ENCODE measurements at places on chromosomes 3 and 15.

- no peak for DNase-seq
These were observed 29.5 kb downstream of the P2RY14 start for GRCh38 chr3:151248772-151249337.

DNA sequence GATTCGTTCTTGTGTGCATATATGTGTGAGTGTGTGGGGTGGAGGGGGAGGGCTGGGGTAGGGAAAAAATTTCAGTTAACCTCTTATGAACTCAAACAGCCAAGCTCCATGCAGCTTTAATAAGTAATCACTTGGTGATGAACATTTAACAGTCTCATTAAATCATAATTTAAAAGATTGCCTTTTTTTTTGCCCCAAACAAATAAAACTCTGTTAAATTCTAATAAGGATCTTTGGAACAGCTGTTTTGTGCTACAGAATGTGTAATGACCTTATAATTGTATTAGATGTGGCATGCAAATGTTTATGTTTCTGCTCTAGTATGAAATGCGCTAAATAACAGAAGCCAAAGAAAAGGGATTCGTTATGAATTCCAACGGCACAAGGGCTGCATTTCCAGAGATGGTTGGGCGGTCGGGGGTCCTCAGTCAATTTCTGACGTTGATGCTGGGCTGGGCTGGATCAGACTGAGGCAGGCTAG lies 80.0 kb upstream of the RORA start:
- DNase-seq = no peak

GRCh38 chr3:150760431-150761200 lies 2.4 kb downstream of the SIAH2 start:
- DNase-seq = no peak

GRCh38 chr3:82745544-82745943 lies 984.1 kb upstream of the GBE1 start:
- DNase-seq = no peak

DNA sequence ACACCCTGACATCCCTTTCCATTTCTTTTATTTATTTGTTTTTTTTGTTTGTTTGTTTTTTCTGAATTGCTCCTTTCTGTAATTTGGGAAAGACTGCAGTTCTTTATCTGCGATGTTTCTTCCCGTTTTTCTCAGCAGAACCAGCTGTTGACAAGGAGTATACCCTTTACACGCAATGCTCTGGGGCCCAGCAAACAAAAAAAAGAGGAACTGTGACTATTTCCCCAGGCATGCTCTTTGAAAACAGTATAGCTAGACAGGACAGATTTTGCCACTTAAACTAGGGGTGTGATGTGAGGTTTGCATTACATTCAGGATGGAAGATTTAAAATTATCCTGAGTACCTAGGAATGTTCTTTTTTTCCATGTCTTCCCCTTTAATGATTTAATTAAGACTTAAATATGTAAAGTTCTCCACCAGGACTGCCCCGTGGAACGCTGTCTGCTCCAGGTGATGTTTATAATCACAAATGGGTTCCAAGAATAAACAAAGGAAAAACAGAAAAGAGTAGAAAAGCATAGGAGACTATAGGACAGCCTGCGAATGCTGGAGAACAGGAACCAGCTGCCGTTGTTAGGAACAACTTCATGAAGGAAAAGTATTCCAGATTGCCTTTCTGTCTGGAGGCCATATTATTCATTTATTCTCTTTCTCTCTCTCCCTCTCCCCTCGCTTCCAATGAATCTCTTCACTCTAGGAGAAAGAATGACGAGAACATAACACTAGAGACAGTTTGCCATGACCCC lies 43.3 kb downstream of the TGFBR2 start:
- no peak for DNase-seq

DNA sequence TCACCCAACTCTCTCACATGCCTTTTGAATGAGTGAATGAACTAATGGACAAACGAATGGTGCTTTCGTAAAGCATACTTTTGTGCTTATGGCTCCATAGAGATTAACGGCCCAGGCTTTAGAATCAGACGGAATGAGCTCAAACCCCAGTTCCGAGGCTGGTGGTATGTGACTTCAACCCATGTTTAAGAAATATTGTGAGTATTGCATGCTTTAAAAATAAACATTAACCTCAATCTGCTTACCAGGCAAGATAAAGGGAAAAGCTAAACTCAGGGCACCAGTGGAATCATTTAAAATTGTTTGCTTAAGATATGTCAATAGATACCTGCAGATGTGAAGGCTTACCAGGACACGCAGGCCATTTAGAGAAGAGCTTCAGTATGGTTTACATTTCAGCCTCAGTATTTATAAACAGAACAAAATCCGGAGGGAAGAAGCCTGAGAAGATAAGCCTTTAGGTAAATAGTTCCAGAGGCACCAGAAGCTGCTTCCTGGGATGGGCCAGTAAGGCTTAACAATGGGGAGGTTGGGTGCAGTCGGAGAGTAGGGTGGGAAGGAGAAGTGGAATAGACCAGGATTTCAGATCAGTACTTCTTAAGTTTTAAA lies 186.4 kb downstream of the ADAMTS9 start:
- DNase-seq = no peak

DNA sequence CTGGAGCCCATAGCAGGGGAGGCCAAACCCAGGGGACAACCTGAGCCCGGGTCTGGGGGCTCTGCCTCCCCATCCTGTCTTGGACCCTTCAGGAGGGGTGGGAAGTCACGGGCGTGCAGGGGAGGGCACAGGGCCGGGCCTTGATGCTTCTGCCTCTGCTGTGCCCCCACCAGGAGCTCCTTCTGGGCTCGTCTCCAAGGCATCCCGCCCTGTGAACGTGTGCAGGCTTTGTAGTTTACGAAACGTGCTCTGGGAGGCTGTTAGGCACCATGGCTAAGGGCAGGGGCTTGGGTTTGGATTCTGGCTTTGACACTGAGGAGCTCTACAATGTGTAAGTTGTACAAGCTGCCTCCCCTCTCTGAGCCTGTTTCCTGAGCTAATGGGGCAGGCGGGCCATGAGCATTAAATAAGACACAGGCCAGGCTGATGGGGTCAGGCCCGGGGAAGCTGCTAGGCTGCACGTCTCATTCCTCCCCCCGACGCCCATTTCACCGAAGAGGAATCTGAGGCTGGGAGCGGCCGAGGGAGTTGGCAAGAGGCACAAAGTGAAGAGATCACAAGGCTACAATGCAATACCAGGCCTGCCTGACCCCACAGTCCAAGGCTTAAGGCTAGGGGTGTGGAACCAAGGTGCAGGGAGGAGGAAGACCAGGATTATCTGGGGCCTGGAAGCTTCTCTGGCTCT lies 19.6 kb downstream of the PLXND1 start:
- peak; percentile 66 for DNase-seq

- DNase-seq = no peak
These were observed 145.9 kb downstream of the IGF1R start for GRCh38 chr15:98794211-98794610.

DNA sequence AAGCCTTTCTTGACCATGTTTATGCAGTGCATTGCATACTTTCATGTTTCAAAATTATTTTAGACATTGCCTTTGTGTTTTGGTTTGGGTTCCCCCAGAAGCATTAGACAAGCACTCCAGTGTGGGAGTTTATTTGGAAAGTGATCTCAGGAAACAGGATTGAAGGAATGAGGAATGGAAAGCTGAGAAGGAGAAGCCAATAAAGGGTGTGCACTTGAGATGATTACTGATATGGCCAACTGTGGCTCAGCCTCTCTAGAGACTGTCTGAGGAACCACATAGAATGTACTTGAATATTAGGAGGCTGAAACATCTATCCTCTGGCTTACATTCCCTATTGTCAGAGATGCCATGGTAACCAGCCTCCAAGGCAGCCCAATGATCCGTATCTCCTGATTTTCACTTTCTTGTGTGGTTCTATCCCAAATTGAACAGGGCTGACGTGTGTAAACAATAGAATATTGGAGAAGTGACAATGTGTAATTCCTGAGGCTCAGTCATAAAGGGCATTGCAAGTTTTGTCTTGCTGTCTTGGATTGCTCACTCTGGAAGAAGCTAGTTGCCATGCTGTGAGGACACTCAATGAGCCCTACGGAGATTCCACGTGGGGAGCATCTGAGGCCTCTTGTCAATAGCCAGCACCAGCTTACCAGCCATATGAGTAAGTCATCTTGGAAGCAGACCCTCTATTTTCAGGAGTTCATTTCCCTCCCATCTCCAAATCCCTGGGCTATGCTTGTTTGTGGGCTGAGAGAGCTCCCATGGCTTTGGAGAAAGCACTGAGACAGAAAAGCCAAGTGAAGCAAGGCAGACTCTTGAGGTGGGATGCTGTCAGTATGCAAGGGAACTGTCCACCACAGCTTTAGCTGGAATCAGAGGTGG lies 84.7 kb downstream of the SCN11A start:
- DNase-seq = peak; percentile 22

- peak; percentile 63 for DNase-seq
These were observed 334.9 kb upstream of the NR2F2 start for GRCh38 chr15:95995375-95996168.

DNA sequence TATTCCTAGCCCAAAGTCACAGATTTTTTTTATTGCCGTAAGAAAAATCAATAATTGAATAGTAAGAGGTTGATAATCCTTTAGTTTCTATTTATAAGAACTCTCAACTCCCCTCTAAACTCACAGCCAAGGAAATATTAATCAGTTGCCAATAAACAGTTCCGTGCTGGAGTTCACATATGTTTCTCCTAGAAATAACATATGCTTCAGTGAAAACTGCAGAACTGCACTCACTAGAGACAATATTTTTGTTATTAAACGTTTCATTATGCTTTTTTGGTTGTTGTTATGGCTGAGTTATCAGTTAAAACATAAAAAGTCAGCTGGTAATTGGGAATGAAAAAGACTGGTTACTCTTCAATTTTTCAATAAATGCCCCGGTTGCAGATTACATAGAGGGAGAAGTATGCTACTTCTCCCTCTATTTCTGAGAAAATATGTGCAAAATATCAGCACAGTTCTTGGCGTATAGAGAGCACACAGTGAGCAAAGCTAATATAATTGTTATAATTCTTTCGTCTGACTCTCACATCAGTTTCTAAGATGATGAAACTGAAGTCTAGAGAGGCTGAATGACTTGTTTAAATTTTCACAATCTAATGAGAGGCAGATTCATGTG lies 781.2 kb upstream of the GRM7 start:
- no peak for DNase-seq

GRCh38 chr3:22887664-22888291 lies 315.3 kb upstream of the UBE2E2 start:
- peak; percentile 61 for DNase-seq

DNA sequence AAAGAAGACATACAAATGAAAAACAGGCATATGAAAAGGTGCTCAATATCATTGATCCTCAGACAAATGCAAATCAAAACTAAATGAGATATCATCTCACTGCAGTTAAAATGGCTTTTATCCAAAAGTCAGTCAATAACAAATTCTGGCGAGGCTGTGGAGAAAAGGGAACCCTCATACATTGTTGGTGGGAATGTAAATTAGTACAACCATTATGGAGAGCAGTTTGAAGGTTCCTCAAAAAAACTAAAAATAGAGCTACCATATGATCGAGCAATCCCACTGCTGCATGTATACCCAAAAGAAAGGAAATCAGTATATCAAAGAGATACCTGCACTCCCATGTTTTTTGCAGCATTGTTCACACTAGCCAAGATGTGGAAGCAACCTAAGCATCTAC lies 165.8 kb downstream of the PLCL2 start:
- no peak for DNase-seq

- DNase-seq = peak; percentile 4
These were observed 714.9 kb downstream of the OTOL1 start for GRCh38 chr3:162211470-162211869.
